ENCODE measurements at places on chromosomes 3 and 15. TPM values are rescaled to one million over a fixed set of nuclear protein-coding genes. Genes with fewer than 3 reads are reported as not detected.

Gene COL7A1
- 16.1 TPM for total RNA-seq

Gene CPEB1
- total RNA-seq, result 2.5 TPM

Gene SEMA3G
- total RNA-seq, result 2.5 TPM

Gene LTK
- 0.27 TPM for total RNA-seq

Gene CCDC9B
- 1.8 TPM for total RNA-seq

Gene SEMA5B
- 20.7 TPM for total RNA-seq

Gene SYNPR
- 0.85 TPM for total RNA-seq

Gene EIF4E3
- 14.3 TPM for total RNA-seq

Gene RASGRP1
- 2.7 TPM for total RNA-seq

Gene GPR149
- total RNA-seq, result 0.09 TPM

Data from WTC11 (cell line).